ENCODE measurements at places on chromosomes 7 and 10.
A peak's percentile ranks its signal among the peaks of the same experiment; 100 is the strongest.

DNA sequence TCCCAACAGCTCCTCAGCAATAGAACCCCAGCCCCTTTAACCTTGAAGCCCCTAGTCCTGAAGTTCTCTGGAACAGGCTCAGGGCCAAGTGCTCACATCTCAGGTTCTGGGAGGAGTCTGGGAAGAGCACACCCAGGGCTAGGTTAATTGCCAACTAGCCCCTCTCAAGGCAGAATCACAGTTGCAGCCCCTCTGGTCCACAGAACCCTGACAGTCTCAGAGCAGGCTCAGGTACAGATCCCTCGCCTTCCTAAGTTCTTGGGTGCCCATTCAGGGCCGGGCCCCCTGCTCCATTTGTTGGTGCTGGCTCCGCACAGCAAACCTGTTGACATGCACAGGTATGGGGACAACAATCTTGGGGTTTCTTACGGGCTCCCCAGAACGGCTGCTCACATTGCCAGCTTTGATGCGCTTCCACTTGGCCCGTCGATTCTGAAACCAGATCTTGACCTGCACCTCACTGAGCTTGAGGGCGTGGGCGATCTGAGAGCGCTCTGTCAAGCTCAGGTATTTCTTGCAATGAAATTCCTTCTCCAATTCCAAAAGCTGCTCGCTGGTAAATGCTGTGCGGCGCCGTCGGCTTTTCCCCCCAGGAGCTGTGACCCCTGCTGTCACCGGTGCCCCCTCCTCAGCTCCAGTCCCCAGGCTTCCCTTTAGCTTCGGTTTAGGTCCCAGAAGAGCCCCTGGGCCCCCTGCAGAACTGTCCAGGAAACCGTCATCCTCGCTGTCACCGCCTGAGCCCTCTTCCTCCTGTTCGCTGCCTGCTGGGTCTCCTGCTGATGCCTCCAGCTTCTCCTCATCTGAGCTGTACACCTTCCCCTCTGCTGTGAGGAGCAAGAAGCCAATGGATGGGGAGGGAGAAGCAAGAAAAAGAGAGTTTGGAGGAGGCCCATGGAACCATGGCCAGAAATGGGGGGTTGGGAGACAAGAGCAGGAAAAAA is 18.9 kb downstream of the GBX1 start:
- no peak for DNase-seq

DNA sequence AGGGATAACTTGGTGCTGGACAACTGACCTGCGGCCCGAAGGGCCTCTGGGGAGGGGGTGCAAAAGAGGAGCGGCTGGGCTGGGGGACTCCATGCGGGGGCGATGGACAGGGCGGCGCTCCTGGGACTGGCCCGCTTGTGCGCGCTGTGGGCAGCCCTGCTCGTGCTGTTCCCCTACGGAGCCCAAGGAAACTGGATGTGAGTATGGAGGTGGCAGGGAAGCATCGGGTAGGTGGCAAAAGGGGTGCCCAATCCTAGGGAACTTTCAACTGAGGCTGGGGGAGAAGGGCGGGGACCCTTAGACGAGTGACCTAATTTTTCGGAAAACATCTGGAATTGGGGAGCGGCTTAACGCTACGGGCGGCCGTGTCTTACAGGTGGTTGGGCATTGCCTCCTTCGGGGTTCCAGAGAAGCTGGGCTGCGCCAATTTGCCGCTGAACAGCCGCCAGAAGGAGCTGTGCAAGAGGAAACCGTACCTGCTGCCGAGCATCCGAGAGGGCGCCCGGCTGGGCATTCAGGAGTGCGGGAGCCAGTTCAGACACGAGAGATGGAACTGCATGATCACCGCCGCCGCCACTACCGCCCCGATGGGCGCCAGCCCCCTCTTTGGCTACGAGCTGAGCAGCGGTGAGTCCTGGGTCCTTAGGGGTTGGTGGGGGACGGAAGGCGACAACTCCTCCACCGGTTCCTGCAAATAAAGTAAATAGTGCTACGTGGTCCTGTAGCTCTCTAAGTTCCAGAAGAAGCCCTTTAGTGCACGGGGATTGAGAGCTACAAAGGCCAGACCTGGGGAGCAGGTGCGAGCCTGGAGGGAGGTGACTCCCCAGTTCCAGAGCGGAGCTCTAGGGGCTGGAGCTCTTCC is 622 bp downstream of the WNT16 start:
- no peak for DNase-seq

DNA sequence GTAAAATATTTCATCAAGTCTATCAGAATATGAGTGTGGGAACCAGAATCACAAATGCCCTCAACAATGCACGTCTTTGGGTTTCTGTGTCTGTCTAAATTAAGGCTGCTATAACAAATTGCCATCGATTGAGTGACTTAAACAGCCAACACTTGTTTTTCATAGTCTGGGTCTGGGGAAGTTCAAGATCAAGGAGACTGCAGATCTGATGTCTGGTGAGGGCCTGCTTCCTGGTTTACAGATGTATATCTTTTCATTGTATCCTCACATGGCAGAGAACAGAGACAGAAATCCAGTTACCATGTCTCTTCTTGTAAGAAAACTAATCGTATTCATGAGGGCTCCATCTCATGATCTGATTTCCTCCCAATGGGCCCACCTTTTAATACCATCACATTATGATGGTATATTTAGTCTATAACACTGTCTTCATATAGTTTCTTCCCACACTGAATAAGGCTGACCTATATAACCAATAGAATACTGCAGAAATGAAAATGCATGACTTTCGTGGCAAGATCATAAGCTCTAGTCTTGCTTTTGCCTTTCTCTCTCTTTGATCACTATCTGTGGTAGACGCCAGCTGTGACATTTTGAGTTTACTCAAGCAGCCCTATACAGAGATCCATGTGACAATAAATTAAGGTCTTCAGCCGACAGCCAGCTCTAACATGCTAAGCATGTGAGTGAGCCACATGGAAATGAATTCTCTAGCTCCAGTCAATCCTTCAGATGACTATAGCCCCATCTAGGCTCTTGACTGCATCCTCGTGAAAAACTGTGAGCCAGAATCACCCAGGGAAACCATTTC is 51.9 kb downstream of the THSD7A start:
- no peak for DNase-seq

DNA sequence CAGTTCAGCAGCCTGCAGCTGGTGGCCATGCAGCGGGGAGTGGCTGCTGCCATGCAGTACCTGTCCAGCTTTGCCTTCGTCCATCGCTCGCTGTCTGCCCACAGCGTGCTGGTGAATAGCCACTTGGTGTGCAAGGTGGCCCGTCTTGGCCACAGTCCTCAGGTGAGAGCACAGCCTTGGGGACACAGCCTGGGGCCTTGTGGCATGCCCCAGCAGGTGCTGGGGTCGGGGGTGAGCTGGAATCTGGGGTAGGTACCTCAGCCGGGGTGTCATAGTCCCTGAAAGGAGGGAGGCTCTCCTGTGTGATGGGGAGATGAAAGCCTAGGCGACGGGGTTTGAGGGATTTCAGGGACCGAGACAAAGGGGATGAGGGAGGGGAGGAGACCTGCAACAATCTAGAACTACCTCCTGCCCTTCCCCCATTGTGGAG is 14.1 kb downstream of the EPHB6 start:
- DNase-seq, result no peak

DNA sequence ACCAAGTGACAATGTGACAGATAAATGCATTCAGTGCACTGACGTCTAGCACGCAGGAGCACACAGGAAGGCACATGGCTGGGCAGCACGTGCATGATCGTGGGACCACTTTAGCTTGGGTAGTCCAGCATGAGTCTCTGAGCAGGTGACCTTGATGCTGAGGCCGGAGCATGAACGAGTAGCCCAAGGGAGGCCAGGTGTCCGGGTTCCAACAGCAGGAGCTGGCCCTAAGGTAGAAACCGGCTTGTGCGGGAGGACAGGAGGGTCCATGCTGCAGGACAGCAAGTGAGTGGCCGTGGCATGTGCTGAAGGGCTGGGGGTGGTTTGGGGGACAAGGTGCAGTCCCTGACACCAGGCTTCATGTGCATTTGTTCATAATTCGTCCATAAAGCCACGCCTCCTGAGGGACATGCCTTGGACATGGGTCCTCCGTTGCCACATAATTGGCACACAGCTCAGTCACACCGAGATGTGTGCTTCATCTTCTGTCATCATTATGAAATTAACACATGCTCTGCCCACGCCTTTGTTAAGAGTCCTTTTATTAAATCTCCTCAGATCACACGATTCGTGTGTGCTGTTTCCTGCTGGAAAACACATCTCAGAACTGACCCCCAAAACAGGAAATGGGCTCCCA is 3.1 kb upstream of the STK32C start:
- DNase-seq, result no peak

DNA sequence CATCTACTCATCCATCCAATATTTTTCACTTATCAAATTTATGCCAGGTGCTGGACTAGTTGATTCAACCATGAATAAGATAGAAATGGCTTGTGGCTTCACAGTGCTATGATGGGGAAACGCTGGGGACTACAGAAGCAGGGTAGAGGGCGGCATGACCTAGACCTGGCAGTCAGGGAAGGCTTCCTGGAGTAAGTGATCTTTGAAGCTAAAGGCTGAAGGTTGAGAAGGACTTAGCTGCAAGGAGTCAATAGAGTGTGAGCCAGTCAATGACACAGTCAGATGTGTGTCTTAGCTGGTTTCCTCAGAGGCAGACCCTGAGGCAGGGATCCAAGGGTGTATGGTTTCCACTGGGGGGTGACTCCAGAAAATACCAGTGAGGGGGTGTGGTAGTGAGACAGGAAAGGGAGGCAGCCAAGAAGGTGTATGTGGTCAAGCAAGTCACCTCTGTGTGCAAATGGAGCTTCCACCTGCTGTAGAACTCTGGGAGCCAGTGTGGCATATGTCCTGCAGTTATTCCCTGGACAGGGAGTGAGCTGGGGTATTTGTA is 10.3 kb downstream of the PRF1 start:
- DNase-seq, result no peak

- no peak for DNase-seq
Observed at GRCh38 chr7:26670290-26670689, 194.1 kb downstream of the SKAP2 start.

GRCh38 chr7:16954321-16954720 is 72.5 kb upstream of the AGR3 start:
- DNase-seq, result no peak

GRCh38 chr10:30639946-30640786 is 10.6 kb upstream of the LYZL2 start:
- DNase-seq, result peak; percentile 76

- no peak for DNase-seq
Observed at GRCh38 chr10:5708356-5708755, 23.7 kb downstream of the TASOR2 start.

DNA sequence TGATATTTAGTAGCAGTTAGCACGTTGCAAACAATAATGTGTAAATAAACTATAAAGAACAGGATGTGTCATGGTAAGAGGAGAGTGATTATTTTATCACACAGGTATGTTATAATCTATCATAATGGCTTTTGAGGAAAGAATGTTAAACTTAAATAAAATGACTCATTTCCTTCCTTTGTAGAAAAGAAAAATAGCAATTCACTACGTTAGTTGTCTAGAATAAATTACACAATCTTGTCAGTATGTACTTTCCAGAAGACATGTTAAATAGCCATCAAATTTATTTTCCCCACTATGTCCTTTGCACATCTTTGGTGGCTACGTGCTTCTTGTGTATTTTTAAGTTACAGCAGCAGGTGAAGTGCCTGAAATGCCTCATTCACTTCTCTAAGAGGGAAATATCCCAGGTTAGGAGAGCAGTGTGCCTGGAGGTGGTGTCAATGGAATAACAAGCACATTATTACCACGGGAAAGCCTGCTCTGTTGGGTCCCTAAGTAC is 133.8 kb downstream of the SEMA3A start:
- DNase-seq, result peak; percentile 31

- DNase-seq, result peak; percentile 70
Observed at GRCh38 chr7:151759591-151760042, 117.3 kb downstream of the PRKAG2 start.

- DNase-seq, result peak; percentile 47
Observed at GRCh38 chr7:11343818-11344413, 370.2 kb downstream of the PHF14 start.

- peak; percentile 45 for DNase-seq
Observed at GRCh38 chr10:74500816-74501215, 325.6 kb upstream of the KAT6B start.

GRCh38 chr10:58590924-58591323 is 78.3 kb downstream of the BICC1 start:
- no peak for DNase-seq

DNA sequence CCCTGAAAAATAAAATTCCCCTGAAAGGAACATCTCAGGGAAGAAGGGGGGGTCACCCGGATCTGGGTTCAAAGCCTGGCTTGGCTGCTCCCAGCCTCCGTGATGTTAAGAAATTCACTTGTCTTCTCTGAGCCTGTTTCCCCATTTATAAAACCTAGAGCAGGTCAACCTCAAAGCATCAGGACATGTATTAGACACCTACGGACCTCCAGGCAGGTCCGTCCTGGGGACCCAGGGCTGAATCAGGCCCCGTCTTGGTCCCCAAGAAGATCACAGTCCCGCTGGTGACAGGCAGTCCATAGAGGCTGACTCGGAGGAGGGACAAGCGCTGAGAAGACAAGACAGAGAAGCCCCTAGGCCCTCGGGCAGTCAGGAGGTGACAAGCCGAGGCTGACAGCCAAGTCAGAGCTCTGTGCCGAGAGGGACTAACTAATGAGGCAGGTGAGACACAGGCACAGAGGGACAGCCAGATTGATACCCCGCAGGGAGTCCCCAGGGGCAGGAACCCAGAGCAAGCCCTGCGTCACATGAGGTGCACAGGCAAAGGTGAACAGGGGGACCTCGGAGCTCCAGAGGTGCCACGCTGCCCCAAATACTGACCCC is 2.9 kb downstream of the MYL10 start:
- no peak for DNase-seq

- DNase-seq, result no peak
Observed at GRCh38 chr7:37076668-37077067, 352.4 kb upstream of the AOAH start.

DNA sequence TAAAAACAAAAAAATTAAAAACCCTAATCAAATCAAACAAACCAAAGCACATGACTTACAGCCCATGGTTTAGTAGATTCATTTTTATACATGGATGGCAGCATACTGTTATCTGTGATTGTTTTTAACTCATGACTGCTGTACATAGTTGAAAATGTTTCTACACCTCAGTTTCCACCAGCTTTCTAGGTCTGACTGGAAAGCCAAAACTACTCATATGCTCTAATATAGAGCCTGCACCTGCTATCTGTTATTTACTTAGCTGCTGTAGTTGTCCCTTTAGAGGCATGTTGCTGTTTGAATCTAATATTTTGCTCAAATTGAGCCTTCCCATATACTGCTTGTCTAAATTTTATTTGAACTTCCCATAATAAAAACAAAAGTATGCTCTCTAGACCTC is 289.9 kb upstream of the LRRN3 start:
- no peak for DNase-seq

- no peak for DNase-seq
Observed at GRCh38 chr7:135392701-135393100, 117.2 kb downstream of the CNOT4 start.

GRCh38 chr7:116525298-116525912 is 569 bp downstream of the CAV1 start:
- no peak for DNase-seq
